ENCODE measurements at places on chromosomes 3 and 15.

DNA sequence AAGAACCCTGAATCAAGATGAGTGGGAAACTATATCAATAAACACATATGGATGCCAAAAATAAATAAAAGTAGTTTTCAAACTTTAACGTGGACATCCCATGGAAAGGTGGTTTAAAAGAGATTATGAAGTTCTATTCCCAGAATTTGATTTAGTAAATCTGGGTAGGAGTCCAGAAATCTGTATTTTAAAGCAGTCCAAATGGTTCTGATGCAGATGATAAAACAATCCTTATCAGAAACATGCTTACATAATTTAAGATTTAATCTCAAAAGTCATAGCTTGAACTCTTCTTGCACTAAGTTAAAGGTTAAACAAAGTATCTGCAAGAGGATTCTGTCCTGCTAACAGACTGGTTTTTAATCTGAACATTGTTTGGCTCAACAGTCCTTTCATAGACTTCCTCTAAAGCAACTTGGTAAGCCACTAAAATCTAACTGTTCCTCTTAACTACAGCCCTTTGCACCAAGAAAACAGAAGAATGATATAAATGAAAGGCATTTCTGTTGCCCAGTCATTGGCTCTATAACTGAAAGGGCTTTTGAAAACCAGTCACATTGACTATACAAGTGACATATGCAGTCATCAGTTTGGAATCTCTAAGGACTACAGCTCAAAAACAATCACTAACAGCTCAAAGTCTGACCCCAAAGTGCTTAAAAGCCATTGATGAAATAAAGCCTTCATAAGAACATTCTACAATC lies 23.4 kb upstream of the MAP4 start:
- peak; percentile 41 for DNase-seq

DNA sequence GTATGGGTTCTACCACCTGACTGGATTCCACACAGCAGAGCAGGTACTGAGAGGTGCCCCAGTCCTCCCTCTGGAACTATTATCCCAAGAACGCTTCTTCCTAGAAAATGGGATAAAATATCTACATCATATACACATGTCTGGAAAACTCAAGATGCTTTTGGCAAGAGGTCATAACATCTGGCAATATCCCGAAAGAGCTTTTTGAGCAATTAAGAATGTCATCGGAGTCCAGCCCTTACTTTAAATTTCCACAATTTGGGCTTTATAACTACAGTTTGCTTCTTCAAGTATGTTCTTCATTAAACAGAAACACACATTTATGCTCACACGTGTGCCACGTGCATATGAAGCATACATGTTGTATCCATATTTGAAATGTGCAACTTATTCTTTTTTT lies 365.9 kb upstream of the THBS1 start:
- DNase-seq = no peak

DNA sequence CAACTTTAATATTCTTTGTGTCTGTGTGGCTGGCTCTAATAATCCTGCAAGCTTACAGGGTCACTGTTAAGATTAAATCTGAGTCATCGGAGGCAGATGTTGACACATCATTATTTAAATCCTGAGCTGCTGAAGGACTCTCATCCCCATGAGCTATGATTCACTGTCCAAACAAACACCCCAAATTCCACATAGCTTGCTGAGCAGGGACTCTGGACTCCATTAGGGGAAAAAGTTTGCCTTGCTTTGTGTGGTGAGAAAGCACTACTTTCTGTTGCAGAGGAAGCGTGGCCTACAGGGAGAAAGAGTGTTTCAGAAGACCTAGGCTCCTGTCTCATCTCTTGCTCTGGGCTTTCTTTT lies 213.7 kb downstream of the PDCD6IP start:
- no peak for DNase-seq

DNA sequence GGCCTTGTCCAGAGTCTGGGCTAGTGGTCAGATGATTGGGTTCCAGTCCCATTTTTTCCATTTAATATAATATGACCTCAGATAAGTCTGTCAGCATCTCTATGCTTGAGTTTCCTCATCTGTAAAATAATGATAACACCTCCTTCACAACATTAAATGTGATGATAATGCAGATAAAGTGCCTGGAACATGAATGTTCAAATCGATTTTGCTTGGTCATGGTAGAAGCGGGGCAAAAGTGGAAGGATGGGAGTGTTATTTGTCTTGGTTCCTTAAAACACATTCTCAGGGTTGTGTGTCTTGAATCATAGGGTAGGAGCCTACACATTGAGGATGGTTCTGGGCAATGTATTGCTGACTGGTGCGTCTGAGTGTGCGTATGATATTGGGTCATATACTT lies 16.9 kb downstream of the ARIH2 start:
- DNase-seq = peak; percentile 68

GRCh38 chr15:74179983-74180880 lies 6.7 kb downstream of the ISLR start:
- no peak for DNase-seq

- no peak for DNase-seq
Observed at GRCh38 chr3:29202378-29202777, 78.5 kb upstream of the RBMS3 start.

DNA sequence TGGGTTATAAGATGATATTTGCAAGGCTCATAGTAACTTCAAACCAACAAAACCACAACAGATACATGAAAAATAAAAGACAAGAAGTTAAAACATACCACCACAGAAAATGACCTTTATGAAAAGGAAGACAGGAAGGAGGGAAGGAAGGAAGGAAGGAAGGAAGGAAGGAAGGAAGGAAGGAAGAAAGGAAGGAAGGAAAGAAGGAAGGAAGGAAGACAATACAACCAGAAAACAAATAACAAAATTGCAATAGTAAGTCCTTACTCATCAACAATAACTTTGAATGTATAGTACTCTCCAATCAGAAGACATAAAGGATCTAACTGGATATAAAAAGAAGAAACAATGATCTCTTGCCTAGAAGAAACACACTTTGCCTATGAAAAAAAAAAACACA lies 287.4 kb upstream of the DCBLD2 start:
- no peak for DNase-seq

DNA sequence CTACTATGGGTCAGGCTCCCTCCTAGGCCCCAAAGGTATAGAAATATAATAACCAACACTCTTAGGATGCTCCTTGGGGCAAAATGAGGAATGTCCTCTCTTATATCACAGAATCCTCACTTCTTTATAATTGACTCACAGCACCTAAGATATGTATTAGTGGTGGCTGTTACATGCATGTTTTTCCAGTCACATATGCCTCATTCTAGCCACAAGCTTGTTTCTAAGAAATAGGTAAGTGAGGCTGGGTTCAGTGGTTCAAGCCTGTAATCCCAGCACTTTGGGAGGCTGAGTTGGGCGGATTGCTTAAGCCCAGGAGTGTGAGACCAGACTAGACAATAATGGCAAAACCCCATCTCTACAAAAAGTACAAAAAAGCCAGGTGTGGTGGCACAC lies 57.9 kb upstream of the PSMD6 start:
- no peak for DNase-seq

- DNase-seq = no peak
Observed at GRCh38 chr3:188008582-188009213, 145.3 kb upstream of the LPP start.

- no peak for DNase-seq
Observed at GRCh38 chr3:25728101-25728500, 55.1 kb downstream of the NGLY1 start.

GRCh38 chr3:192090586-192090985 lies 629.6 kb downstream of the PYDC2 start:
- no peak for DNase-seq

DNA sequence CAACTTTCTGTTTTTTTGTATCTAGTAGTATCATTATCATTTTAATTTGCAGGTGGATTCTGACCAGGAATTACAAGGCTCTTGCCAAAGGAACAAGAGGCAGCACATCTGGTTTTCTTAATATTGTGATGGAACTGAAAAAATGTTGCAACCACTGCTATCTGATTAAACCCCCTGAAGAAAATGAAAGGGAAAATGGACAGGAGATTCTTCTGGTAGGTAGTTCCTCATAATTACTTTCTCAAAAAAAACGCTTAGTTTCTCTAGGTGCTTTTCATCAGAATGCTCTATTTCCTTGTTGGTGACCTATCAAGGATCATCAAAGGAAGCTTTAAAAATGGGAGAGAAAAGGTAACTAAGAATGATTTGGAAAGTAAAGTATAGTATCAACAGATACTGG lies 71.6 kb downstream of the CHD2 start:
- DNase-seq = no peak

GRCh38 chr15:100341750-100342560 lies at the start of gene ADAMTS17:
Gene ADAMTS17 (minus strand): TSS chr15:100341975. CDS start chr15:100341899, 76 bp downstream.
- peak; percentile 94 for DNase-seq

DNA sequence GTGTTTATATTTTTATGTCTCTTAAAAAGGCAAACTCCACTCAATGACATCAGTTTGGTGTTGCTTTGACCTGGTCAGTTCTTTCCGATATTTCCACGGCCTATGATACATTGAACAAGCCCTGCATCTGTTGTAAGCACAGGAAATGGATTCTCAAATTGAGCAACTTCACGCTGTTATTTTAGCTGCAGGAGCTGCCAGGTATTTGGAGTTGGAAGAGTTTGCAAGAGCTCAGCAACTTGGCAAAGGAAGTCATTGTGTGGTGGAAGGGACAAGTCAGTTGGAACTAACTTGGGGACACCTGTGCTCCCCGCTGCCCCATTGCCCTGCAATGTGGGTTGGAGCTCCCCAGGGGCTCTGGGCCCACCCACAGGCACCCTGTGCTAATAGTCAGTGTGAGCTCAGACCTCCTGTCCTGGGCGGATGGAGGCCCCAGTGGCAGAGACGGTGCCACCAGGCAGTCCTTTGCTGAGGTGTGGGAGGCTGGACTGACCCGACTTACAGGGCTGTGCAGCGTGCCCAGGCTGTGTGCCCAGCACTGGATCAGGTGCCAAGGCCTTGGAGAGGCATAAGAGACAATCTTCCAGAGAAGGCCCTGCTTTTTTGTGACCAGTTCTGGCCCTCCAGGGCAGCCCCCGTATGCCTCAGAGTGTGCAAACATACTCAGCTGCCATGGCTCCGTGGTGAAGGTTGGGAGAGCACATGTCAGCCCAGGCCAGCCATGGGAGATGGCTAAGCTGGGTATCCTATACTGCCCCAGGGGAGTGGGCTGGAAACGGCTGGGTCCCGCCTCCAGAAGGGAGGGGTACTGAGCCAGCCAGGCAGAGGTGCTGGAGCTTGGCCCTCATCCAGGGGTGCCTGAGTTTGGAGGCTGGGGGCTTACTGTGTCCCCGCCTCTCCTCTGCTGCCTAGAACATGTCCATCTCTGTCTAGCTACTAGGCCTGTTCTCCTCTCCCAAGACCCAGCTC lies 43.5 kb downstream of the KY start:
- no peak for DNase-seq

- peak; percentile 86 for DNase-seq
Observed at GRCh38 chr15:34644061-34644460, 60.6 kb upstream of the GOLGA8B start.

GRCh38 chr3:123633530-123633929 lies 48.7 kb upstream of the HACD2 start:
- DNase-seq = no peak

DNA sequence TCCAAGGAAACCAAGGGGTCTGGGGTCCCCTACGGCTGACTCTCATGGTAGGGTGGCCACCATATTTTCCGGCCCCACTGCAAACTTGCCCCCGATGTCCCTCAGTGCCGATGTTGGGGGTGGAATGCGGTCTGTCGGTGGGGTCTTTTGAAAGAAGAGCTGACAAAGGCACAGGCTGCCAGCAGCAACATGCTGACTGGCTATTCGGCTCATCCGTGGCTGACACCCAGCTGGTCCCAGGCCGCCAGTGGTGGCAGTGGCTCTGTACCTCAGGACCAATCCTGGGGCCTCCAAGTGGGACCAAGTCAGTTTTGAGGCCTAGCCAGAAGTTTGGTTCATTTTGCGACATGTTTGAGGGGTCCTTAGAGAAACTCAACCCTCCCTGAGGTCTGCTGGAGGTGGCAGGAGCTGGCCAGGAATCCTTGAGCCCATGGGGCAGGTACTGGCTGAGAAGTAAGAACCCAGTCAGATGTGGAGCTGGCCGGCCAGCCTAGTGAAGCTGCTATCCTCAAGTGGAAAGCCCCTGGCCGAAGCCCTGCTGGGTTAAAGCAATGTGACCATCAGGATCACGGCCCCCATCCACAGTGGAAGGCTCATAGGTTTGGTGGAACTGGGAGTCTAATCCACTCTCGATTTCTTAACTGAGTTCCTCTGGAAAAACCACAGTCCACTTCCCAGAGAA lies 17.8 kb downstream of the BMF start:
- DNase-seq = no peak

DNA sequence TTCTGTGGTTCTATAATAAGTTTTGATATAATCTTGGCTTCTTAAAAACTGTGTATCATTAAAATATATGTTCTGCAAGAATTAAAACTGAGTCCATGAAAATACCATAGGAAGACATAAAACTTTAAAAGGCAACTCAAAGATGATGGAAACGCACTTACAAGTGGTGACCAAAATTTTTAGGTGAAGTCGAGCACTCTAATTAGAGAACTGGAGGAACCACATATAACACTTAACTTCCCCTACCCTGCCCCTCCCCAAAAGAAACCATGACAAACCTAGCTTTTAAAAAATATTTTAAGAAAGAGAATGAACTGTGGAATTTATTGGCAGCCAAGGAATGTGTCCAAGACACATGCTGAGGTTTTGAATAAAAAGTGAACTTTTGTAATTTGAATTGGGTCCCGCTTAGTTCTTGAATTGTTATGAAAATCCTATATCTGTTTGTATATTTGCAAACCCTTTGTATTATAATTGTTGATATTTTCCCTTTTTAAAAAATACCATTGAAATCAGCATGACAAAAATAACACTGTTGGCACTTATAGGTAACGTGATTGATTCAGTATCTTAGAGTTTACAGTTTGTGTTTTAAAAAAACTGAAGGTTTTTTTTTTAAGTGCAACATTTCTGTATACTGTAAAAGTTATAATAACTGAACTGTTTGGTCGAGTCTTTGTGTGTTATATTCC lies 7.7 kb downstream of the NR2F2 start:
- no peak for DNase-seq

- no peak for DNase-seq
Observed at GRCh38 chr3:86771741-86772512, 219.0 kb downstream of the VGLL3 start.

GRCh38 chr15:81160312-81161159 lies 26.5 kb downstream of the CFAP161 start:
- no peak for DNase-seq

DNA sequence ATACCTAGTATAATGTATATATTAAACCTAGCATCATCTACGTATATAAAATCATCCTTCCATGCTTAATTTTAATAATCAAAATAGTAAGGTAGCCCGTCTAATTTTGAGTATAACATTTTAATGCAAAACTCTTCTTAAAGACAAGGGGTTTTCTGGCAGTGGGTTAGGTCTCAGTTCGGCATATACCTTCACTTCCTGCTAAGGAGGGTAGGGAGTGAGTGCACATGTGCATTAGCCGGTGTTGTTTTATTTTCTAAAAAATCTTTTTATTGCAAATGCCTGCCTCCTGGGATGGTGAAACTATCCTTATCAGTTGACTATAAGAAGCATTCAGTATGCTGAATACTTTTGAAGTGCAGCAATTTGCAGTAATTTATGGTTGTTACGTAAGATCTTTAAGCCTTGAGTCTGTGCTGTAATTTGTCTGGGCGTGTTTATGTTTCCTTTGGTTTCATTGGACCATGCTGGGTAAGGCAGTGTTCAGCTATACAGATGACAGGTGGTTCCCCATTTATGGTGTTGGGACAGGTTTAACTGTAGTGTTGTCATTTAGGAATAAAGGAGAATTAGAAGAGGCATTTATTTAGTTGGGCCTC lies 11.7 kb downstream of the ARHGEF26 start:
- DNase-seq = peak; percentile 30

Measured in inflammatory macrophage (primary cell).